Stromal cell of bone marrow (primary cell): ENCODE measurements at places on chromosomes 7 and 10.
A peak's percentile ranks its signal among the peaks of the same experiment; 100 is the strongest.

GRCh38 chr7:17493446-17493845 lies 195.0 kb downstream of the AHR start:
- no peak for DNase-seq

- no peak for DNase-seq
Measured at GRCh38 chr7:2373124-2373556, 18.5 kb downstream of the EIF3B start.

GRCh38 chr7:114419441-114420272 lies 5.0 kb downstream of the FOXP2 start:
- no peak for DNase-seq

GRCh38 chr7:117825132-117825531 lies 48.1 kb downstream of the CTTNBP2 start:
- peak; percentile 31 for DNase-seq

DNA sequence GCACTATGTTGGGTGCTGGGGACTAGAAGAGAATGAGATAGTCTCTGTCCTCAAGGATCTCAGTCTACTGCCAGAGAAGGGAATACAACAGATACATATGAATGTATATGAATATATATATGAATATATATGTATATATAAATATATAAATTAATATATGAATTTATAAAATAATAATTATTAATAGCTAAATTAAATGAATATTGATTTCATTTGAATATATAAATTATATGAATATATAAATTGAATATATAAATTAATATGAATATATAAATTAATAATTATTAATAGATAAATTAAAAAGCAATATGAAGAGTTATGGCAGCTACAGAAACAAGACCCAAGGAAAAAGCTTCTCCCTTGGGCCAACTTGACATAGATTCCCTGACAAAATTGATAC lies 59.8 kb upstream of the OPALIN start:
- DNase-seq = no peak

- DNase-seq = no peak
Measured at GRCh38 chr10:93874309-93875031, 19.3 kb upstream of the SLC35G1 start.

DNA sequence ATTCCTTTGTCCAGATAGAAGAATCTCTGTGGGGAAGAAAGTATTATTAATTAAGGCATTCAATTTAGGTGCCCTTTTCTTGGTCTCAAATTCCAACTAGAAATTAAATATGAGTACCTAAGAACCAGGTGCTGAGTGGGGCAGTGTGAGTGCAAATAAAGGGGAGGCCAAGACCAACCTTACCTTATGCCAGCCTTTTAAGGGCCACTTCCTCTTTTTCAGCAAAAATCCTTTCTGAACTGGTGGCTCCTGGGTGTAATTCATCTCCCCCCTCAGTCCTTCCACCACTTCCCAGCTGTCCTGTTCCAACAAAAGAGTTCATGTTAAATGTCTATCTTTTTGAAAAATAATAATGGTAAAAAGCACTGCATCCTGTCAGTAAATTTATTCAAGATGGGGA lies 108.2 kb downstream of the OSBPL3 start:
- DNase-seq = no peak

- DNase-seq = no peak
Measured at GRCh38 chr10:47178537-47179290, 121.3 kb upstream of the GDF10 start.

GRCh38 chr7:76048668-76048988 lies 722 bp downstream of the MDH2 start:
- no peak for DNase-seq

DNA sequence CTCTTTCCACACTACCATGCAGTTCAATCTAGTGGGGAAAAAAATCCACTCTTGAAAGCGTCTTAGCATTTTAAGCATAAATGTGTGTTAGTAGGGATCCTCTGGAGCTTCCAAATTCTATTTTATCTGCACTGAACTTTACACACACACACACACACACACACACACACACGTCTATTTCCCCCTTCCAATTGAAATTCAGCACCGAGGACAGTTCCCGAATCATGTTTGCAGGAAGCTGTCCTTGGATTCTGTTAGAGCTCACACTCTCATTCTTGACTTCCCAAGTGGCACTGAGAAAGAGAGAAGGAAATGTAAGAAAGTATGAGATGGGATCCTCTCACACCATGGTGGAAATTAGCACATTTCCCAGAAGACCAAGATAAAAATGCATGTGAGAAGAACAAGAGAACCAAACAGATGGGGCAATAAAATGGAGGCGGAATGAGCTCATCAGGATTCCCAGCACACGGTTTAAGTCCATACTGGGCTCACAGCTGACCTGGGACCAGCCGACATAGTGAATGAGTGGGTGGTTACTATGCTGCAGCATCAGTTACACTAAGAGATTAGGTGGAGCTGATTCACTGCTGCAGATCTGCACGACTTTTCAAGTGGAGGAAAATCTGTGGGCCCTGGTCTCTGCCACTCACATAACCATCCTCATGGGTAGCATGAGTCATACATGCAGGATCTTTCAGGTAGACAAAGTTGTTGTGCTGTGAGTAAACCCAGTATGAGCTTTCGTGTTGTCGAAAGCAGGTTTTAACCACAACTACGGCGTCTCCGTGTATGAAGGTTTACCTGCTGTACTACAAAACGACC lies 3.3 kb upstream of the NPTX2 start:
- DNase-seq = no peak

DNA sequence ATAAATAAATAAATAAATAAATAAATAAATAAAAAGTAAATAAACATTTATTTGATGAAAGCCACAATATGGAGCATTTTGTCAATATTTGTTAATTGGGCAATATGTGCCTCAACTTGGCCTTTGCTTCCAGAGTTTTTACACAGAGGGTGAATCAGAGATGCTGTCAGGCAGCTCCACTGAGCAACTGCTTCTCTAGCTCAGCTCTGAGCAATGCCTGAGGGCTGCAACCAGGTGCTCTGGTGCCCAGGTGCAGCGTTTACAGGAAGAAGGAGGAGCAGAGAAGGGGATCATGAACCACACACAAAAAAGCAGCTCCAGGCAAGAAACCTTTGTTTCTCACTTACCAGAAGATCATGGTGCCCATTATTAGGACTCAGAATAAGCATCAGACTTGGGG lies 876.2 kb upstream of the AUTS2 start:
- no peak for DNase-seq
